ENCODE measurements at places on chromosomes 11 and 22. TPM values are rescaled to one million over a fixed set of nuclear protein-coding genes. Genes with fewer than 3 reads are reported as not detected.

- peaks cover 37% of the 10 kb centered on the region for H3K36me3 ChIP-seq
- H3K4me1 ChIP-seq, result peaks cover 15% of the 10 kb centered on the region
- no peak for DNase-seq
Observed at GRCh38 chr22:29299136-29299900, 7.1 kb upstream of the GAS2L1 start.

- peak; percentile 39 for DNase-seq
- peaks cover 24% of the 10 kb centered on the region for H3K4me1 ChIP-seq
- no peaks in the 10 kb centered on the region for H3K36me3 ChIP-seq
Observed at GRCh38 chr11:76918941-76919386, 58.2 kb downstream of the ACER3 start.

DNA sequence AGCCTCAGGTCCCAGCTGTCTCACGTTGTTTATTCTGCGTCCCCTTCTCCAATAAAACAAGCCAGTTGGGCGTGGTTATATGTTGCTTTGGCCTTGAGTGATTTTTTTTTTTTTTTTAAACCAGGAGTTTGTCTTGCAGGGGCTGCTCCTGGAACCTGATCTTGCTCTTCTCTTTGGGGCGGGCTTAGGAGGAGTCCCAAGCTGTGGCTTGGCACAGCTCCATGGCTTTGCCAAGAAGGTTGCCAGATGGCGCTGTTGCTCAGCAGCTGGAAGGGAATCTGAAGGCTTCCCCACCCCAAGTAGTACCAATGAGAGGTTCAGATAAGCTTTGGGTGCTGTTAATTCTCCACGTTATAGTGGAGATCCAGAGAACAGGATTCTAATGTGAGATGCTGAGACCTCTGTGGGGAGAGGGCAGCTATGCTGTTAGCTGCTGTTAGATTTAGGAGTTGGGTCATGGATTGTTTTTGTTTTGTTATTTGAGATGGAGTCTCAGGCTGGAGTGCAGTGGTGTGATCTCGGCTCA is 2.0 kb upstream of the FERMT3 start:
- peaks cover 9% of the 10 kb centered on the region for H3K4me1 ChIP-seq
- H3K27ac ChIP-seq, result no peak overlapping the region
- H3K36me3 ChIP-seq, result peaks cover 12% of the 10 kb centered on the region
- no peak overlapping the region for H3K4me3 ChIP-seq

DNA sequence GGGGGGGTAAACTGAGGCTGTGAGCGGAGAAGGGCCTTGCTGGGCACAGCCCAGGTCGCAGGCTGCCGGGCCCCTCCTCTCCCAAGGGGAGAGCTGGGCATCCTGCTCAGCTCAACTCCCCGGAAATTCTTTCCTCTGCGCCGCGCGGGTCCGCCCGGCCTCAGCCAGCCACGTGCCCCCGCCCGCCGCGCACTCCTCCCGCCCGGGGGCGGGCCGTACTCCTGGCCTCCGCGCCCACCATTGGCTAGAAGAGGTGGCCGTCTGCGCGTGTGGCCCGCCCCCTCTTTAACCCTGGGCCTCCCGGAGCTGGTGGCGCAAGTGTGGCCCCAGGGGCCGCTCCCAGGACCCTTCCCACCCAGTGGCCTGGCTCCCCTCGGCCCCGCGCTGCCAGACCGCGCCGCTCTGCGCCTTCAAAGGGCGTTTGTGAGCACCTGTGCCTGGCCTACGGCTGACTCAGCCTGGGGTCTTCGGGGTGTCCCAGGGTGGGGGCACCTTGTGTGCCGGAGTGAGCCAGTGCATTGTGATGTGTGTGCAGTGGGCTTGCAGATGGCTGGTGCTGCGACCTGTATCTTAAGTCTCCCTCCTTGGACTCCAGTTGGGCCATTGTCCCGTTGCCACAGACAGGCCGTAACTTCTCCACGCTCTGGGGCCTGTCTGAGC is 2.0 kb downstream of the MRGPRF start:
- peak overlapping the region; percentile 44 for H3K27ac ChIP-seq
- H3K36me3 ChIP-seq, result no peaks in the 10 kb centered on the region
- peaks cover 38% of the 10 kb centered on the region for H3K4me1 ChIP-seq
- H3K27me3 ChIP-seq, result no peaks in the 10 kb centered on the region

- no peak overlapping the region for H3K4me3 ChIP-seq
- H3K4me1 ChIP-seq, result peaks cover 5% of the 10 kb centered on the region
- peak; percentile 79 for DNase-seq
- no peaks in the 10 kb centered on the region for H3K27me3 ChIP-seq
Observed at GRCh38 chr11:16820324-16821092, 82.1 kb downstream of the C11orf58 start.

GRCh38 chr11:116352881-116353280 is 419.9 kb downstream of the BUD13 start:
- H3K4me1 ChIP-seq, result peaks cover 10% of the 10 kb centered on the region
- no peaks in the 10 kb centered on the region for H3K27me3 ChIP-seq
- H3K36me3 ChIP-seq, result no peaks in the 10 kb centered on the region
- H3K27ac ChIP-seq, result peak overlapping the region; percentile 59
- peak; percentile 92 for DNase-seq

DNA sequence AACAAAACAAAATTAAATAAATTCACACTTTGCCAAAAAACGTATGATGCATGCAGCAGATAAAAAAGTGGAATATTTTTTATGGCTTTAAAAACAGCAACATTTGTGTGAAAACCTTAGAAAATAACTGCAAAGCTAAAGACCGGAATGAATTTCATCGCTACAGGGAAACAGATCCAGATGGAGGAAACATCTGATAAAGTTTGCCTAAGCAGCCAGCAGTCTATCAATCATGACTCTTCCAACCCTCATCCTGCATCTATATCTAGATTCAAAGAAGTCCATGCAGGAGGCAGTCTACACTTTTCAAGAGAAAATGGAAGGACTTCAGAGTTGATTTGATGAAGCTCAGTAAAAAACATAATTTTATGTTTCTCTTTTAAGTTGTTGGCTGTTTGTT is 126.8 kb downstream of the SWAP70 start:
- no peak for DNase-seq
- no peaks in the 10 kb centered on the region for H3K27me3 ChIP-seq
- H3K36me3 ChIP-seq, result no peaks in the 10 kb centered on the region
- H3K4me3 ChIP-seq, result no peak overlapping the region
- H3K4me1 ChIP-seq, result no peaks in the 10 kb centered on the region

Gene OR51B5
- total RNA-seq, result not detected

Gene SEC14L6
- 0.99 TPM for total RNA-seq

Gene TRMT2A
- total RNA-seq, result 76.8 TPM

Gene SERHL2
- 2.6 TPM for total RNA-seq

All from body of pancreas (tissue), 4 donors.